Small intestine (tissue), 16 donors: ENCODE measurements at places on chromosomes 3 and 15.
A peak's percentile ranks its signal among the peaks of the same experiment; 100 is the strongest.

- peak; percentile 91 for DNase-seq
Observed at GRCh38 chr3:39809181-39809994, at the start of gene MYRIP. Gene MYRIP (plus strand): TSS chr3:39809609. CDS start chr3:39900817, 91,208 bp downstream.

DNA sequence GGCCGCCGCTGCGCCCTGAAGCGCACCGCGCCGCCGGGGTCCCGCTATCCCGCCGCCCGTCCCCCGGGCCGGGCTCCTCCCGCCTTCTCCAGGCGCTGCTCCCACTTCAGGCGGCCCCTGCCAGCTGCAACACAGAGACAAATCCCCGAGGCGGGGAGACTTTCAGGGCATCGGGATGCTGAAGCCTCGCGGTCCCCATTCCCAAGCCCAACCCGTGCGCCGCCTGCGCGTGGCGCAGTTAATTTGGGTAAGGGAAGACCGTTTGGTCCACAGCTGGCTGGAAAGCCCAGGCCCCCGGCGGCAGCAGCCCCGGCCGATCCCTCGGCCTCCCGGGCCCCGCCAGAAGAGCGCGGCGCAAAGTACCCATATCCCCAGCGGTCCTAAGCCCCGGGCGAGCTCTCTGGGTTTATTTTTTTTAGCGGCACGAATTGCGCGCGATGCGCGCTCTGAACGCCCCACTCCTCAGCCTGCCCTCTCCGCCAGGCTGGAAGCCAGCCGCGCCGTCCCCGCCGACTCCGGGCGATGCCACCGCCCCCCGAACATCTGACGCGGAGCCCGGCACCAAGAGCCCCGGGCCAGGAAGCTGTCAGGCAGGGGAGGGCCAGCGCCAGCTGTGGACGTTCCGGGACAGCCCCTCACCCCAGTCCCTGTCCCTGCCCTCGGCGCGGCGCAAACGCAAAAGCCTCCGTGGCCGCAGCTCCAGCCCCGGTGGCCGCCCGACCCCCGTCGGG lies 517 bp downstream of the FBN1 start:
- no peak for DNase-seq

DNA sequence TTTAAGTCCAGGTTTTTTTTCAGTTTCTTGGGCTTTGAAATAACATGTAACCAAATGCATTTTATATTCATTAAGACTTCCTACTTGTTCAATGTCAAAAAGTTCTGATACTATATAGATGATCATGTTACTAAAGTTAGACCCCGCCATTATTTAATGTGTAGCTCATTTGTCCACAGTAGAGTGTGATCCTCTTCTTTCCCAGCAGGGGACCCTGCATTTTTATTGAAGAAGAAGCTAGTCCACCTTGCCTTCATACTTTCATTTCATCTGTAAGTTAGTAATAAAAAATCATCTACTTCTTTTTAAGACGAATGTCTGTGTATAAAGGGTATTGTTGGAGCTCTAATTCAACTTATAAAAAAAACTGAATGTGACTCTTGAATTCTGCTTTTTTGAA lies 404.6 kb downstream of the SI start:
- no peak for DNase-seq

- DNase-seq = no peak
Observed at GRCh38 chr15:93646193-93646592, 557.2 kb upstream of the RGMA start.

DNA sequence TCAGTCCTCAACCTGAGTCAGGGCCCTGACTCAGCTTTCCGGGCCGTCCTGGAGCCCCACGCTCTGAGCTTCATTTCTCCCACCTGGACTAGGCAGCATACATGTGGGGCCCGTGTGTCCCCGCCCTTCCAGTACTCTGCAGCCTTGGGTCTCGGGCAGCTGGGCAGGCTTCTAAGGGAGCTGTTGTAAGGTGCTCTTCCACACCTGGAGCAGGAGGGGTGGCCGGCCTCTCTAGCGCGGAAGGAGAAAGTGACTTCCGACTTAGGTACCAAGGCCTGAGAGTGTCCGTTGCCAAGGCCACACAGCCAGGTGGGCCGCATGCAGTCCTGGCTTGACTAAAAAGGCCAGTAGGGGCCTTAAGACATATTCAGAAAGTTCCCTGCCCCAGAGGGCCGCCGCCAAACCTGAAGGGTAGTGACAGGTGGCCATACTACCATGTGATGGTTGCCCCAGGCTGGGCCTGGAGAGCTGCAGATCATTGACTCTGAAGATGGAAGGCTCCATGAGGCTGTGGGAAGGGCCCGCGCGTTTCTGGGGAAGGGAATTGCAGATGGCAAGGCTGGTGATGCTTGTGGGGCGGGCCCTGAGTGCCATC lies 9.4 kb upstream of the SEMA3B start:
- no peak for DNase-seq
